SW 1271 (cell line): ENCODE measurements at places on chromosomes 7 and 10.

- DNase-seq, result no peak
These were observed 53.5 kb upstream of the FGL2 start for GRCh38 chr7:77253151-77253550.

DNA sequence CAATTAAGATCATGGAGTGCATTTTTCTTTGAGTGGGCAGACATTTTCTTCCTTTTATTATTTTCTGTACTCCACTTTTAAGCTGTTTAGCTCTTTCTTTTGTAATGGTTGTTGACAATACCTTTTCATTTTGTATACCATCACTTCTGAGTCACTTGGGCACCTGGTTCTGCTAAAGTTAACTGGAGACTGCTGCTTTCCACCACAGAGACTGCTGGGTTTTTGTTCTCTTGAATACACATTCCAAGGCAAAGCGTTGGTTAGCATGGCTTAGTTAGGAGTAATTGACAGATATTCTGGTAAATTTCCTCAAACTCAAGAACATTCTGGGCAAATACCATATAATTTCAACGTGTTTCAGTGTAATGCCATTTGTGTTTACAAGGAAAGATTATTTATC is 541.9 kb upstream of the CELF2 start:
- DNase-seq, result no peak

DNA sequence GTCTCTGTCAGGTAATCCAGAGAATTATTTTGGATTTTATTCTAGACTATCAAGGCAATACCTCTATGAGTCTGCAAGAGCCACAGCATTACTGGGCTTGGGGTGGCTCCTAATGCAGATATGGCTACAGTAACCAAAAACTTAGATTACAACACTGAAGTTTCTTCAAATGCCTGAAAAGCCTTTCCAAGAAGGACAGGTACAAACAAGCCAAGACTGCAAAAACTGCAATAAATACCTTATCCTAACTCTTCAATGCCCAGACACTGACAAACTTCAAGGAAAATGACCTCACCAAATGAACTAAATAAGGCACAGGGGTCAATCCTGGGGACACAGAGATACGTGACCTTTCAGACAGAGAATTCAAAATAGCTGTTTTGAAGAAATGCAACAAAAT is 82.0 kb downstream of the TES start:
- no peak for DNase-seq

- DNase-seq, result no peak
These were observed 63.5 kb downstream of the GRK5 start for GRCh38 chr10:119270762-119271366.
